ENCODE measurements at places on chromosomes 4 and X.

DNA sequence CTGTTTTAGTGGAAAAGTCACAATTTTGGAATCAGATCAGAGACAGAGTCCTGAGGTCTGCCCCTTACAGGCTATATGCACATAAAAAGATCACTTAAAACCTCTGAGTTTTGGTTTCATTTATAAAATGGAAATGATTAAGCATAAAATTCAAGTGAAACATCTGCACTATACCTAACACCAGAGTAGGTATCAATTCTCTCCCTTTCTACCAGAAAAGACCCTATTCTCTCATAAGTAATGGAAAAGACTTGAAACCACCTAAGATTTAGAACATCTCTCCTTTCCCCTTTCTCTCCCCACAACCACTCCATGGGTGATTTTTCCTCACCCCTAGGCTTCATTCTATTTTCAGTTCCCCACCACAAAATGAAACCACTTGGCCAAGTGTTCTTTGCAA lies 907 bp downstream of the LHFPL1 start:
- DNase-seq = no peak

- DNase-seq = no peak
Measured at GRCh38 chr4:15906020-15906443, 32.5 kb downstream of the FGFBP1 start.

GRCh38 chrX:4043951-4044350 lies 330.5 kb upstream of the PRKX start:
- no peak for DNase-seq

DNA sequence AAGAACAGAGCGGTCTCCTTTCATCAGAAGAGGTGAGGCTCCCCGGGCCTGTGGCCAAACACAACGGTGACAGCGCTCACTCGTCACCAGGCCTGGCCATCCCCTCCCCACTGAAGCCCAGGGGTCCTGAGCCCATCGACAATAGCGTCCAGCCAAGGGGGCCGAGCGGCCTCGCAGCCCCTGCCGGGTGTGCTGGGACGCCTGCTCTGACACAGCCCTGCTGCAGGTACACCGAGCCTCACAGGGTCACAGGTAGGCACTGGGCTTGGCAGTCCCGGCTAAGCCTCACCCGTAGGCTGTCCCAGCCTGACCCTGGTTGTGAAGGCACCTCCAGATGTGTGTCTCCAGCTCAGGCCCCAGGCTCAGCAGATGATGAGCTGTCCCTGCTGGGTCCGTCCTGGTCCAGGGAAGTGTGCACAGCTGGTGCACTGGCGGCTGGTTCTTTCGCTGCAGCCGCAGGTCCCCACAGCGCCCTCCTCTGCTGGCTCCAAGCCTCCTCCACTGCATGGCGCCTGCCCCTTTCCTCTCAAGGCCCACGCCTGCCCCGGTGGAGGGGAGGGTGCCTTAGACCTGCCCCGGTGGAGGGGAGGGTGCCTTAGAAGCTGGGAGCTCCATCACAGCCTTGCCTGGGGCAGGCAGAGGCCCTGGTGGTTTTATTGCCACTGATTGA lies 21.5 kb downstream of the UVSSA start:
- no peak for DNase-seq

DNA sequence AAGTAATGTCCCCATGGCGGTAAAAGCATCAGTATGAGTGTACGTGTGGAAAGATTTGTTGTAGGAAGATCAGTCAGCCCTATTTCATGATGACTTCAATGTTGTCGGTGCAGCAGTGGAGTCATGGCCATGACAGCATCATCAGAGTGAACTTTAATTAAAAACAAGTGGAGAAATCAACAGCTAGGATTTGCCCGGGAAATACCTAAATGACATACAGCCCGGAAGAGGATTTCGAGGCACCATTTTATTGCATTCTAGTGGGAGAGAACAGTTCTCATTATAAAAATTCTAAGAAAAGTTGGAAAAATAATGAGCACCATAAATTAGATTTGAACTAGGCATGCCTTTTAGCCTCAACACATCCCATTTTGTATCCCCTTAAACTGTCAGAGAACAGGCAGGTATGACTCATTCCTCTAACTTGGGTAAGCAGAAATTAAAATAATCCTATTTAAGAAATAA lies 170.1 kb downstream of the SHROOM3 start:
- no peak for DNase-seq

GRCh38 chrX:28649541-28649940 lies 62.3 kb downstream of the IL1RAPL1 start:
- no peak for DNase-seq

DNA sequence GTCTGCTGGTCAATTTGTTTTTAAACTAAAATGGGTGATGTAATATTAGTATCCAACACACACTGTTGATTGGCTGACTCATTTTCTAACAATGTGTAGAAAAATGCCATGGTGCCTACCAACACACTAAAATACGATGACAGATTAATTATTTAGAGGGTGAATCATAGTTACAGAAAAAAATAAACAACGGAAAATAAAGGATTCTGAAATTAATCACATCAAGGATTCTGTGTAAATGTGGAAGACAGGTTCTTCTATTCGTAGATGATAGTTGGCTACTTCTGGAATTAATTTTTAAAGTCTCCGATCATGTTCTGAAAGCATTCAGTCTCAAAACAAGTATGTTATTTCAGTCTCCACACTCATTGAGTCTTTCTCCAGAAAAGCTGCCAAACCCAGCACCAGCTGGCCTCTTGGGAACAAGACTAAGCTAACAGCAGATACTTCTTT lies 8.2 kb upstream of the IQCM start:
- no peak for DNase-seq
